NCI-H1092 (cell line): ENCODE measurements at places on chromosomes 5 and 9.

GRCh38 chr5:142474431-142475094, 149.7 kb upstream of the SPRY4 start:
- no peak for DNase-seq

DNA sequence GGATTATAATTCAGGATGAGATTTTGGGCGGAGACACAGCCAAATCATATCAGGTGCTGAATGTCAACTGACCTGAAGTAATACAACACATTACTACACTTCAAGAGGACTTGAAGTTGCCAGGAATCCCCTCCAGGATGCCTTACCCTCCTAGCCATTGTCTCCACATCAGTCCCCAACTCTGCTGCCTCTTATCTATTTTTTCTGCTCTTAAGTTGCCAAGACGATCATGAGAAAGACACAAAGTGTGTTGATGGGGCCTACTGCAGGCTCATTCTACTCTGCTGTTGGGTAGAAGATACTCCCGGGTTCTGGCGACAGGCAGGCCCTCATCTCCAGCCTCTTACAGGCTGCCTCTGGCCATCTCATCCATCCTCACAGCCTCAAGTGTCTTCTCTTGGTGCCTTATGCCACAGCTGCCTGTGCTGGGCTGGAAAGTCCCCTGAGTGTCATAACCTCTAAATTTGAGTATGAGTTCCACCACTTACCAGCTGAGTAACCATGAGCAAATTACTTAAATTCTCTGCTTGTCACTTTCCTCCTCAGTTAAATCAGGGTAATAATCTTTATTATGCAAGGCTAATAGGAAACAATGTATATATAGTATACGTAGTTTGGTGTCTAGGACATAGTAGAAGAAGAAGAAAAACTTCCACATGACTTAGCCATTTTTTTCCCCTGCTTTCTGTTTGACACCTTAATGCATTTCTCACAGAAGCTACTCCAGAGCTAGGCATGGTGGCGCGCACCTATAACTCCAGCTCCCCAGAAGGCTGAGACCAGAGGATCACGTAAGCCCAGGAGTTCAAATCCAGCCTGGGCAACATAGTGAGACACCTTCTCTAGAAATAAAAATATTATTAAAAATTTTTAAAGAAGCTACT, 73.0 kb upstream of the SNX2 start:
- no peak for DNase-seq

DNA sequence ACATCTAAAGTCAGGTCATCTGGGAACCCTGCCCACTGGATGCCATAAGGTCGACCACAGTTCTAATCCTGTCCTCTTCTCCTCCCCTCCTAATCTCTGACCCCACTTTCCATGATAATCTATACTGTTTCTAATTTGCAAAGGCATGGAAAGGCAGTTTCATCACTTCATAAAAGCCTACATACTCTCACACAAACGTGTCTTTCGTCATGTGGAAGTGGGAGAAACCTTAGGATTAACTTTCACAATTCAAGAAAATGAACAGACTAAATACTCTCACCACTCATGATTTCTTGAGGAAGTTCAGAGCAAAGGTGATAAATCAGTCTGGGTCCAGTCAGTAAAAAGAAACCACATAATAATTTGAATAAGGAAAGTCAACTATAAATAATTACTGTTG, 5.5 kb downstream of the FANCC start:
- no peak for DNase-seq

- no peak for DNase-seq
Measured at GRCh38 chr9:126459546-126459945, 132.9 kb downstream of the MVB12B start.

DNA sequence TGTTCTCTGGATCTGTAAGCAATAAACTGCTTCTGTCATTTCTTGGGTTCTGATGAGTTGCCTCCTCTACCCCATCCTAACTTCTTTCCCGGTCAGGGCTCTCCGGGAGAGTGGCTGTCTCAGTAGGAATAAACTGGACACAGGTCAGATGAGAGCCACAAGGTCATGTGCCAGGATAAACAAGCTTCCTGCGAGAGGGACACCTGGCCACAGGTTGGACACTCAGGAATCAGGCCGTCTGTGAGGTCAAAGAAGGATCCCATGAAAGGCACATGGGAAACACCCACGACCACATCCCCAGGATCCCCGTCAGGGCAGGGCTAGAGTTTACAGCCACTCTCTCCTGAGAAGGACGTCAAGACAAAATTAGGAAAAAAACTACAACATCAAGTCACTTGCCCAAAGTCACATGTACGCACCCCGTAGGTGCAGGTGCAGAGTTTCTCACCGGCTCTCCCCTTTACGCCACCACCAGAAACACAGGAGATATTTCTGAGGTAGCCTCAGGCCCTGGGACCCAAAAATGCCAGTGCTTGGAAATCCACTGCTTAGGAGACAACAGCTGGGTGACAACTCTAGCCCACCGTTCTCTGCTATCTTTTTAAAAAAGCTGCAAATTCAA, 28.7 kb downstream of the CCT5 start:
- no peak for DNase-seq

GRCh38 chr5:96528826-96529474, 95.9 kb upstream of the PCSK1 start:
- DNase-seq = no peak

- no peak for DNase-seq
Measured at GRCh38 chr5:39415201-39415600, 9.6 kb downstream of the DAB2 start.

DNA sequence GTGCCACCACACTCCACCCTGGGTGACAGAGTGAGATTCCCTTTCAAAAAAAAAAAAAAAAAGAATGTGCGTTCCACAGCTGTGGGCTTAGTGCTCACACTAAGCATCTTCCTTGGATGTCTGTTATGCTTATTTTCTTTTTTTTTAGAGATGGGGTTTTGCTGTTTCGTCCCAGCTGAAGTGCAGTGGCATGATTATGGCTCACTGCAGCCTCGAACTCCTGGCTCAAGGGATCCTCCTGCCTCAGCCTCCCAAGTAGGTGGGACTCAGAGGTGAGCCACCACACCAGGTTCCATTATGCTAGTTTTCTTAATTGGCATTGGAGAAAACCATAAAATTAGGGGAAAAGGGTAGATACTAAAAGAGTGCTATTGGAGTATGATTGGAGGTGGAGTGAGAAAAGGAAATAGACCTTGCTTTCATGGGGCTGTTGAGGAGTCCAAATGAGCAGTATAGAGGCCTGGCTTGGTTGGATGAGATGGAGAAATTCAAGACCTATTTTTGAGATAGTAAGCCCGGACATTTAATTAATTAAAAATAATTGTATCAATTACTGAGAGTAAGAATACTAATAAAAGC, 978 bp upstream of the BRD3OS start:
- DNase-seq = no peak

- no peak for DNase-seq
Measured at GRCh38 chr5:124620743-124621142, 125.7 kb downstream of the ZNF608 start.

- no peak for DNase-seq
Measured at GRCh38 chr5:113166261-113166660, 189.7 kb downstream of the DCP2 start.
